Endothelial cell of umbilical vein (primary cell): ENCODE measurements at places on chromosomes 2 and 18. TPM values are rescaled to one million over a fixed set of nuclear protein-coding genes. Genes with fewer than 3 reads are reported as not detected.
A peak's percentile ranks its signal among the peaks of the same experiment; 100 is the strongest.

DNA sequence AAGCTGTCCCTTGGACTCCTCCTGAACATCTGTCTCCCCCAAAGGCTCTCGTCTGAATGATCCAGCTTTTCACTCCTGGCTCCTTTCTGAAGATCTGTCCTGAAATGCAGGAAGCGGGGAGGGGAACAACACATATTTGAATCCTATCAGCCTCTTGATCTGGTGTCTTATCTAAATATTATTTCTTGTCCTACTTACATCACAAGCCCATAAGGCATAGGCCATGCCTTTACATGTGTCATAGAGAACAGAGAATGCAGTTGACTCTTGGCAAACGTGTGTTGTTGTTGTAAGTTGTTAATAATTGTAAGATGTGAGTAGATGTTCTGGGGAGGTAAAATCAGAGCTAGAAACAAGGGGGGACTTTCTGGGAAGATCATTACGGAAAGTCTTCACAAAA lies 57.4 kb downstream of the GATA6 start:
- no peak for DNase-seq

DNA sequence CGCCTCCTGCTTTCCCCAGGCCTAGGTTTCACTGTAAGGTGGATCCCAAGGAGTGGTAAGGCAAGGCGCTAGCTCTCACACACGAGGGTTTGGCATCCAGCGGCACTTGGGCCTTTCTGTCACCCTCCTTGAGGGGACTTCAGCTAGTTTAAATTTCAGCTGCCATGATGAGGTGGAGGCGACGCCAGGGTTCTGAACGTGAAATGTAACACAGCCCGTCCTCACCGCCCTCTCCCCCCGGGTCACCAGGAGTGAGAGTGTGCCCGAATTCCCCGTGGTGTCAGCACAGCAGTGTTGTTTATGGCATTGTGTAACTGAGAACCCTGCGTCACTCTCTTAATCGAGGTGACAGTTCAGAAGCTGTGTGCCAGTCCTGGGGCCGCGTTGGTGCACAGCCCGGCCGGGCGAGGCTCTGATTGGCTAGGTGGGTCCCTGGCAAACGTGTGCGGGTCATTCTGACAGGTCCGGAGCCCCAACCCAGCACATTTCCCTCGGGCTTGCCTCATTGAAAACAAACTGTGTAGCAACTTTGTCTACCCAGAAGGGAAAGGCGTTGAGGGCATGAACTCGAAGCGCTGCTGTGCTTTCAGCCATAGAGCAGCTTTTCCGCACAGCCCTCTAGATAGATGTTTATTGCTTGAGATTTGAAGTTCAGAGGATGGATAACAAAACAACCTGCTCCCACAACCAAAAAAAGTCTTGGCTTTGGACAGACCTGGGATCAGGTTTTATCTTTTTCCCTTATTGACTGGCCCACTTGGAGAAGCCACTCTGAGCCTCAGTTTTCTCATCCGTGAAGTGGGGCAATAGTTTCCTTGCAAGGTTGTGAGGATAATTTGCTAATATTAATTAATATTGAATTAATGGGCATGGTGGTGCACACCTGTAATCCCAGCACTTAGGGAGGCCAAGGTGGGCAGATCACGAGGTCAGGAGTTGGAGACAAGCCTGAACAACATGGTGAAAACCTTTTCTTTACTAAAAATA lies 4.9 kb downstream of the CIDEA start:
- no peak for DNase-seq

CYP27C1 gene
- not detected in 2 replicates for total RNA-seq

- DNase-seq = no peak
These were observed 793.8 kb upstream of the FSHR start for GRCh38 chr2:49948091-49948490.

AKAIN1 gene
- not detected in 2 replicates for total RNA-seq

DNA sequence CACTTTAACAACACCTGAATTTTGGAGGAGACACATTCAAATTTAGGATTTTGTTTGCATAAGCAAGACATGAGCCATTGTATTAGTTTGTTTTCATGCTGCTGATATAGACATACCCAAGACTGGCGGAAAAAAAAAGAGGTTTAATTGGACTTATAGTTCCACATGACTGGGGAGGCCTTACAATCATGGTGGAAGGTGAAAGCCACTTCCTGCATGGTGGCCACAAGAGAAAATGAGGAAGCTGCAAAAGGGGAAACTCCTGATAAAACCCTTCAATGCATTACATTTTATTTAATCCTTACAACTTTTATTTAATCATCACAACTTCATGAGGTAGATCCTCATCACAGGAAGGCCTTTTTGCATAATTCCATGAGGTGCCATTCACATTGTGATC lies 242.0 kb upstream of the STON1 start:
- DNase-seq = no peak

PTGR3 gene
- 18.3 and 21.9 TPM in 2 replicates for total RNA-seq

DNA sequence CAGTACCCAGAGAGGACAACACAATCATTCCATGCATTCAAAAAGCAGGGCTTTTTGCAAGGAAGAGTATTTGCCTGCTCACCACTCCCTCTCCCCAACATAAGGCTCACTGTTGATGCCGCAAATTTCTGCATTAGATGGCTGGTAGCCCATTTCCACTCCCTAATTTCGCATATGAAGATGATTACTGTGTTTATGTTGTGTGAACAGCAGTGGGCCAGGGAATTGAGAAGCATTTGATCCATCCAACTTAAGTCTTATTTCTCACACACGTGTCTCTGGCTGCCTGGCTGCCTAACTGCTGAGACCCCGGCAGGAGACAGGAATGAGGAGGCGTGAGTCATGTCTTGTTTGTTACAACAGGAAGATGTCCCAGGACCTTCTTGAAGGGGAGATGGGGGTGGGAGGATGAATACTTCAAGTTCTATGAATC lies 294.1 kb downstream of the ALK start:
- no peak for DNase-seq

GRCh38 chr2:74440378-74441169 lies 1.2 kb downstream of the RTKN start:
- DNase-seq = peak; percentile 89

DNA sequence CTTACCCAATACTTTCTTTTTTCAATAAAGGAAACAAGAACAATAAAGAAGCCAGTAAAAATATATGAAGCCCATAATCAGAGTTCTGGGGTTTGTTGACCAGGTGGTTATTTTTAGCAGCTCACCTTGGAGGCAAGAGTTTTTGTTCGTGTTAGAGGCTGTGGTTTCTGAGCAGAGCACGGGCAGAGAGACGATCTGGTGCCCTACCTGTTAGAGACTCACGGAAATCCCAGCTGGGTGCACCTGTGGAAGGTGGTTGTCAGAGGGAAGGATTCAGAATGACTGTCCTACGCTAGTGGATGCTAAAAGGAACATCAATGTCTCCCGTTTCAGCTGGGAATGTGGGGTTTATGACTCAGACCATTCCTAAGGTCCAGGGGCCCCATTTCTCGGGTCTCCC lies 87.6 kb downstream of the NRP2 start:
- DNase-seq = no peak

DNA sequence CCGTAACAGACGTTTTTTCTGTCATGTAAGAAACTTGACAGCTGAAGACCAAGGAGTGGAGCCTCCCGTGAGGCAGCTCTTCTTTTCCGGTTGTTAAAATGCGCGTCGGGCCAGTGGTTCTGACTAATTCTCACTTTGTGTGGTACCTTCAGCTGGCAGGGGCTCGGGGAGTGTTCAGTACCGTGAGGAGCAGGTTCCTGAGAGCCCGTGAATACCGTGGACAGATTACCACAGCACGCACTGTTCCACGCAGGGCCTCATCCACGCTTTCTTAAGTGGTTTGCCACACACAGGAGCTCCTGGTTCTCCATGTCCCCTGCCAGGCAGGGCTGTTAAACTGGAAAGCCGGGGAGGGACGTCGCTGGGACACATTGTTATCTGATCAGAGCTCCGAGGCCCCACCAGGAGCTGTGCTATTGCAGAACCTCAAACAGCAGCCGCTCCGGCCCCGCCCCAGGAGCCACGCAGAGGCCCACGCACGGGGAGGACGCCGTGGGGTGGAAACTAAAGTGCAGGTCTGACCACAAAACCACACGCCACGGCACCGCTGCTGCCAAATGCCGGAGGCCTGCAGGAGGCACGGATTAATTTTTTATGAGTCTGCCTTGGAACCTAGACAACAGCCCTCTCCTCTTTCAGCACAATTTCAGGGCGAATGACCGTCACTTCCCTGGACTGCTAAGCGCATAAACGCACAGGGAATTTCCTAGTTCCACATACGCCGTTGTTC lies 43.3 kb downstream of the NFATC1 start:
- no peak for DNase-seq

- no peak for DNase-seq
These were observed 35.4 kb downstream of the CCNT2 start for GRCh38 chr2:134954065-134954464.

IGFBP5 gene
- total RNA-seq = 0.05 TPM in 1 of 2 replicates, not detected in the other

- peak; percentile 61 for DNase-seq
These were observed 16.9 kb upstream of the VPS54 start for GRCh38 chr2:64036034-64036705.

- DNase-seq = no peak
These were observed 23.2 kb downstream of the MAP4K4 start for GRCh38 chr2:101720732-101721131.

DNA sequence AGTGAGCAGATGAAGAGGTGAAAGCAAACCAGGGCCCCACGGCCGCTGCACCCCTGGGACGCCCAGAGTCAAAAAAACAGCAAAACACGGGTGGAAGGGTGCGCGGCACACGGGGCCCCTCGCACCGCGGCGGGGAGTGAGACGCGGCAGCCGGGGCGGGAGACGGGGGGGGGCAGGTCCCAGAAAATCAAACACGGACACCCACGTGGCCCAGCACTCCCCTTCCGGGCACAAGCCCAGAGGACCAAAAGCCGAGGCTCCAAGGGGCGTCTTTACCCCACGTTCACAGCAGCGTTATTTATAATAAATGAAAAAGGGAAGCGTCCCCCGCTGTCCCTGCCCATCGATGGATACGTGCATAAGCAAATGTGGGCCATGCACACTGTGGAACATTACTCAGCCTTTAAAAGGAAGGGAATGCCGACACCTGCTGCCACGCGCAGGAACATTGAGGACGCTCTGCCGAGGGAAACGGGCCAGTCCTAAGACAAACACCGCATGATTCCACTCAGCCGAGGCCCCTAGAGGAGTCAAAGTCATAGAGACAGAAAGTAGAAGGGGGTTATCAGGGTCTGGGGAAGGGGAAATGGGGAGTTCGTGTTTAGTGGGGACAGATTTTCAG lies 677 bp upstream of the COPS9 start:
- no peak for DNase-seq

DTNA gene
- total RNA-seq = 15.3 and 16.8 TPM in 2 replicates

- no peak for DNase-seq
These were observed 251.7 kb upstream of the HNRNPA3 start for GRCh38 chr2:176960736-176961520.

- no peak for DNase-seq
These were observed 35.4 kb upstream of the EMILIN2 start for GRCh38 chr18:2811416-2811815.

GRCh38 chr2:26717362-26717761 lies 24.8 kb downstream of the KCNK3 start:
- DNase-seq = no peak

FER1L5 gene
- not detected in 2 replicates for total RNA-seq

GRCh38 chr2:205401511-205401910 lies 280.8 kb upstream of the NRP2 start:
- no peak for DNase-seq

DNA sequence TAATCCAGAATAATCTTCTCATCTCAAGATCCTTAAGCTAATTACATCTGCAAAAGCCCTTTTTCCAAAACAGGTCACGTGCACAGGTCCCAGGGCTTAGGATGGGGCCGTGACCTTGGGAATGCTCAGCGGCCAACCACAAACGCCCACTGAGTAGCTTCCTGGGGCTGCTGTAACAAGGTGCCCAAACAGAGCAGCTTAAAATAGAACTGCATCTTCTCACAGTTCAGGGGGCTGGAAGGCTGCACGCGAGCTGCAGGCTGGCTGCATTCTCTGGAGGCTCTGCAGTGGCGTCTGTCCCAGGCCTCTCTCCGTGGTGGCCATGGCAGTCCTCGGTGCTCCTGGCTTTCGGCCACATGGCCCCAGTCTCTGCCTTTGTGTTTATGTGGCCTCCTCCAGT lies 31.9 kb downstream of the ADI1 start:
- no peak for DNase-seq

DNA sequence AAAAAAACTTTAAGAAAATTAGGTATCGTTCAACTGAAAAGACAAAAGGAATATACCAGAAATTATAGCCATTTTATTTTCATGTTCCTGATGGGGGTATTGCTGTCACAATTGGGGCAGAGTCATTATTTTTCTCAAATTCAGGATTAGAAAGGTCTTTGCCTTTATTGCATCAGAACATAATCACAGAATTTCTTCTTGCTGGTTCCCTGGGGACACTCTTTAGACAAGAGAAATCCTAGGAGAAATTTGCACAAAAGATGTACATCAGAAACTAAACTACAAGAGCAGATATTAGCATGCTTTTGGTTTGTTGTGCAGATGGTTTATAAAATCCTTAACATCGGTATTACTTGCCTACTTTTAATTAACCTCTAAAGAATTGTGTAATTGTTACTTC lies 103.2 kb downstream of the NCOA1 start:
- DNase-seq = no peak

DNA sequence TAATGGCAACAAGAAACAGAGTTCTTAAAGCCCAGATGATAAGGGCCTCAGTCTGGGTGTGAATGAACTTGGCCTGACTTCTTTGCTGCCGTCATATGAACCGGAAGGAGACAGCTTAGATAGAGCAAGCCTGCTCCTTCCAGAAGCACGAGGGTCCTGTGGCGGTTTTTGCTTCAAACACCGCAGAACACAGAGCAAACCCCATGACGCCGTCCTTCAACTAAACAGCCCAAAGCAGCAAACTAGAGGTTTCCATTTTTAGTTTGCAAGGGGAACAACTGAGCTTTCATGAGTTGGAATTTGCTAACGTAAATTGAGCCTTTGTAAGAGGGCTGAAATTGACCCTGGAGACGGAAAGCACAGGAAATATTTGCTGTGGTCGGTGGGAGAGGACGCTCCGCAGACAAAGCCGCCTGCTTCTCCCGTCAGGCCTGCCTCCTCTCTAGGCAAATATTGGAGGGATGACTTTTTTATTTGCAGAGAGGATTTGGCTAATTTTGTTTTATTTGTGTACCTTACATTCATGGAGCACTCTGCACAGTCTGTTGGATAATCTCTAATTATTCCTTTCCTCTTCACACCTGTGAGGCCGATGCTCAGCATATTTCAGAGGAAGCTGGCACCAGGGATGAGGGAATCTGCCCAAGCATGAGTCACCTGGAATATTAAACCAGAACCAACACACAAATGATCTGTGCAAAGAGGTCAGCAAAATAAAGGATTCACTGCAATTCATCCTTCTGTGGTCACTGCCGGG lies 134.0 kb upstream of the NCK2 start:
- no peak for DNase-seq

- DNase-seq = no peak
These were observed 2.9 kb downstream of the PROKR1 start for GRCh38 chr2:68646303-68646702.
